ENCODE measurements at places on chromosomes 7 and 10.

GRCh38 chr7:150787321-150788281 lies 12.6 kb downstream of the TMEM176B start:
- DNase-seq: no peak

- no peak for DNase-seq
These were observed 569.9 kb upstream of the C7orf33 start for GRCh38 chr7:148020679-148021078.

GRCh38 chr10:63843107-63843506 lies 321.9 kb downstream of the REEP3 start:
- DNase-seq: no peak

DNA sequence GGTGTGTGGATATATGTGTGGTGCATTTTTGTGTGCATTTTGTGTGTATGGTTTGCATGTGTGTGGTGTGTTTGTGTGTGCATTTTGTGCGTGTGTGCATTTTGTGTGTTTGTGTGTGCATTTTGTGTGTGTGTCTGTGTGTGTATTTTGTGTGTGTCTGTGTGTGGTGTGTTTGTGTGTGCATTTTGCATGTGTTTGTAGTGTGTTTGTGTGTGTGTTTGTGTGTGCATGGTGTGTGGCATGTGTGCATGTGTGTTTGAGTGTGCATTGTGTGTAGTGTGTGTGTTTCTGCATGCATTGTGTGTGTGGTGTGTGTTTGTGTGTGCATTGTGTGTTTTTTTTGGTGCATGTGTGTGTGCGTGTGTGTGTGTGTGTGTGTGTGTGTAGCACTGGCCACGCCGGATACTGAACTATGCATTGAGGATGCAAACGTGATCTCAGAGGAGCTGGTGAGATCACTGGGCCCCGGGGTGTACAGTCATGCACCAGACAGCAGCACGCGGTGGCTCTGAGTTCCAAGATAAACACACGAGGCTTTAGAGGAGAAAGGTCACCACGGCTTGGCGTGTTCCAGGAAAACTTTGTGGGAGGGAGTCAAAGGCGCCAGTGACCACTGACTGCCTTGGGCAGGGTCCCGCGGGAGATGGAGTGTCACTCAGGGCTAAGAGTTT lies 106.6 kb upstream of the SHH start:
- DNase-seq: peak; percentile 89

GRCh38 chr7:135109976-135110375 lies 37.9 kb upstream of the TMEM140 start:
- no peak for DNase-seq

DNA sequence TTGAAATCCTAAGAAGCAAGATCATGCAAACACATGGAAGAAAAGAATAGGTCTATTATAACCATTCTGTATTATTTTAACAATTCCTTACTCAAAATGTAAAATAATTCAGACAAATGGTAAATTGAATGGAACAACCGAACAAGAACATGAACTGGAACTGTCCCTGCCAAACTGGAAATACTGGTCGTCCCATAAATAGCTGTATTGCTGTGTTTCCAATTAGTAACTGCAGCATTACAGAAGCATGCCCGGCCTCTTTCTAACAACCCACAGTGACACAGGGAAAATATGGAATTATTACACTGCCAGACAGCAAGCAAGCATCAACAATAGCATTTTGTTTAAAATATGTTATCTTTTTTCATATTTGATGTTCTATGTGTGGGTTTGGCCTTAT lies 1138.5 kb upstream of the PHF14 start:
- DNase-seq: peak; percentile 40

- no peak for DNase-seq
These were observed 13.4 kb downstream of the HEPACAM2 start for GRCh38 chr7:93212881-93213280.

GRCh38 chr7:139697056-139697455 lies 80.7 kb downstream of the HIPK2 start:
- DNase-seq: no peak

DNA sequence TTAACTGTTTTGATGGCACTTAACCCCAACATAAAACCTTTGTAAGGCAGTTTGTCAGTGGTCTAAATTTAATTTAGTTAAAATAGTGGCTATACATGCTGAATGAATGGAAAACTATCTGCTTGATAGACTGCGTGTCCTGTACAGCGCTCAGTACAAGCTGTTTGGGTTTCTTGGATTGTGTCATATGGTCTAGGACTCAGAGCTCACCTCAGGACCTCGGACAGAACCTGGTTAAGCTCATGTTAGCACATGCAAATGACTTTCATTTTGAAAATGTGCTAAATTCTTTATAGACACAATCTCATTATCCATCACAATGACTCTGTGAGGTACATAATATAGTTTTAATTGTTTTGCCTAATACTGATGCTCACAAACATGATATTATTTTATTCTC lies 55.7 kb upstream of the RELN start:
- DNase-seq: no peak

DNA sequence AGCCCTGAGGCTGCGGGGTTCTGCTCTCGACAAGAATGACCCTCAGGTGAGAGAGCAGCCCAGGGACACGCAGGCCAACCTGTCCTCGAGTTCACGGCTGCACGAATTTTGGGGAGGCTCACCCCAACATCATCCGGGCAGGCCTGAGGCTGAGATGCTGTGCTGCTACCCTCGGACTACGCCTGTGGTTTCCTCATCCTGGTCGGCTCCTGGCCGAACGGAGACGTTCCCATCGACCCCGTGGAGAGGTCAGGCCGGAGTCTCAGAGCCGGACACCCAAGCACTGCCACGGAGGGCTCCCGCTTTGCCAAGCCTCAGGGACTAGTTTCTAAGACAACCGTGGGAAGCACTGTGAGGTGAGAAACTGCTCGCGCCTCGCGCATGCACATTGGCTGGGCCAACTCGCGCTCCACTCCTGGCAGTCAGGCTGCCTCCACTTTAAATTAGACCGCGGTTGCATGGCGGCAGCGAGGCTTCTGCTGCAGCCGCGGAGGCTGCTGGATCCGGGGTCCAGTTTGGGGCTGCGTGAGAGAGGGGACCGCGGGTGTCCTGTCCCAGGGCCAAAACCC lies 203.4 kb downstream of the ZNF716 start:
- no peak for DNase-seq

GRCh38 chr7:51182636-51183166 lies 133.9 kb downstream of the COBL start:
- no peak for DNase-seq

GRCh38 chr10:108203905-108204527 lies 1039.5 kb upstream of the SORCS1 start:
- DNase-seq: no peak

GRCh38 chr7:31308652-31309051 lies 31.9 kb downstream of the NEUROD6 start:
- no peak for DNase-seq

GRCh38 chr10:48574322-48574796 lies 30.5 kb downstream of the ARHGAP22 start:
- DNase-seq: no peak

DNA sequence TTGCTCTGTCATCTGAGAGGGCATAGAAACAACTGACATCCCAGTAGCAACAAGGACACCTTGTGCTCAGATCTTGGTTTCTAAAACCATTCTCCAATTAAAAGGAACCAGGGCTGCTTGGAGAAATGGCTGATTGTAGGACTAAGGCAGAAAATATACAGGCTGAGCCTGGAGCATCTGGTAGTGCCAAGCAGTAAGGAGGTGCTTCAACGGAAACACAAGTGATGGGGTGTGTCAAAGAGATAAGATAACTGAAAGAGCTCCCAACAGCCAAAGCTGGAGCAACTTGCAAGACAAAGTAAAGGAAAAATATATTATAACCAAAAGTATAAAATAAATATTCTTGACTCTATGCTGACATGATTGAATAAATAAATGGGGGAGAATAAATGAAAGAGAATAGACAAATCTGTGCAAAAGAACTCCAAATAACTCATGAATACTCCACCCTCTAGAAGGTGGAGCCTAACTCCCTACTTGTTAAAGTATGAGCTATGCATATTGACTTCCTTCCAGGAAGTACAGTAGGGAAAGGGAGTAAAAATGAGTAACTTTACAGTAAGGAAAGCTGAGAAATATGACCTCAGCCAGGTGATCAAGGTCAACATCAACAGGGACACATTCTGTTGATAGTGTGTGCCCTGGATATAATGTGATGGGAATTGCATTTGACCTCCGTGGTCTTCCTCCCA lies 162.4 kb downstream of the NOC3L start:
- DNase-seq: no peak

- no peak for DNase-seq
These were observed 40.0 kb downstream of the TNKS2 start for GRCh38 chr10:91838199-91838598.

- no peak for DNase-seq
These were observed 395.6 kb downstream of the CALN1 start for GRCh38 chr7:72016574-72016973.

DNA sequence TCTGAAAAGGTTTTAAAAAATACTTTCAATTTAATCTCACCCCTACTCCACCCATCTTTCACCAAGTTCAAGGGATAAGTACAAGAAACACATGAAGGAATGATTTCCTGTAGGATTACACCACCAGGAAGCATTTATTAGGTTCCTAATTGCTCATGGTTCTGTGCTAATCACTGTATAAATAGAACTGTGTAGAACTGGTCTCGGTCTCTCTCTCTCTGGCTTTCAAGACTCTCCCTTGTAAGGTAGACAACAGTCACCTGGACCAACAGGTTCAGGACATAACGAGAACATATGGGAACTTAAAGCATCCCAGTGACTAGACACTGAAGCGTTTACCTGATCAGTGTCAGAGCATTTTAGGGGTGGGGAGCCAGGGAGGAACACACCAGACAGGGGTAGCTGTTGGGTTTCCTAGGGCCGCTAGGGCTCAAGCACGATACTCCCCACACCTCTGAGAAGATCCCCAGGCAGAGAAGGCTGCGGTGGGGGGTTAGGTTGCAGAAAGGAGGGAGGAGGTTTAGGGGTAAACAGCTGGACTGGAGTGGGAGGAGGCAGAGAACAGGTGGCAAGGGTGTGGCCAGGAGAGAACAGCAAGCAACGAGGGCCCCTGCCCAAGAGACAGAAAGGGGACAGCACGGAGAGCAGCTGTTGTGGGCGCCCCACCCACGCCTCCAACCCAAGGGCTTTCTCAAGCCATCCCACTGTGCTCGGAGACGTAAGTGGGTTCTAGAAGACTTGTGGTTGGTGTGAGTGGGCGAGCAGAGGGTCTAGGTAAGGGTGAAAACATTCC lies 52.5 kb upstream of the USP6NL start:
- DNase-seq: peak; percentile 20

- DNase-seq: peak; percentile 84
These were observed 174.8 kb downstream of the KIAA1217 start for GRCh38 chr10:24383681-24384106.

- no peak for DNase-seq
These were observed 132.3 kb downstream of the HGF start for GRCh38 chr7:81637534-81637933.

- DNase-seq: no peak
These were observed 27.8 kb downstream of the DIP2C start for GRCh38 chr10:661597-662222.

- no peak for DNase-seq
These were observed 308.2 kb downstream of the AUTS2 start for GRCh38 chr7:69906283-69906995.

- no peak for DNase-seq
These were observed 201.9 kb downstream of the INHBA start for GRCh38 chr7:41501006-41501405.

GRCh38 chr7:157009170-157009777 lies 1.2 kb downstream of the MNX1 start:
- DNase-seq: no peak

GRCh38 chr7:140982508-140982907 lies 32.2 kb downstream of the MRPS33 start:
- no peak for DNase-seq

DNA sequence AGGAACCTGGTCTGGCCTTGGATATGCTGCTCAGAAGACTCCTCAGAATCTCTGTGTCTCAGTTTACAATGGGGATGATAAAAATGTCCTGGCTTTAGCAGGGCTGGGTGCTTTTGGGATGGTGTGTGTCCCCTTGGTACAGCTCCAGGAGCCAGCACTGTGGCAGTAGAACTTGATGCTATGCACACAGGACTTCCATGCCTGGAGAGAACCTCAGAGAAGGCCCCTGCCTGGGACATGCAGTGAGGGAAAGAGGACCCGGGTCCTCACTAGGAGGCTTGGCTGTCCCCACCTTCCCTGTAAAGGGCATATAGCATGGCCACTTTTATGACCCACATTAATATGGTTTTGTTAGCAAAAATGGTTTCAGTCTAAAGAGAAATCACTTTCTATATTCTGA lies 100.5 kb downstream of the GLRX3 start:
- no peak for DNase-seq

- no peak for DNase-seq
These were observed 61.6 kb downstream of the GRK5 start for GRCh38 chr10:119268871-119269506.

DNA sequence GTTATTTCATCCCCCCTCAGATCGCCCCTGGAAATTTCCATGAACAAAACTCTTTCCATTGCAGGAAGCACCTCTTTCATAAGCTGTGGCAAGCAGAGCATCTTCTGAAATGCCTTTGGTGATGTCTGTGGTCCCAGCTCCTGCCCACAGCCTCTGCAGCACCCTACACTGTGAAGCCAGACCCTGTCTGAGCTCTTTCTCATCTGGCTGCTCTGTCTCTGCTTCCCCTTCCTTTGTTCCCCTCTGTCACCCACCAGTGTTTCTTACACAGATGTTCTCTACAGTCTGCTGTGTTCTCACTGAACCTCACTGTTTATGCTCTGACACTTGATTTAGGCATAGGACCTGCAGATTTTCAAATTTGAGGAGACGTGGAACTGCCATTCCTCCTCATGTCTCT lies 1.9 kb upstream of the TAS2R39 start:
- no peak for DNase-seq

- DNase-seq: no peak
These were observed 74.1 kb downstream of the ADD3 start for GRCh38 chr10:110081911-110082310.

DNA sequence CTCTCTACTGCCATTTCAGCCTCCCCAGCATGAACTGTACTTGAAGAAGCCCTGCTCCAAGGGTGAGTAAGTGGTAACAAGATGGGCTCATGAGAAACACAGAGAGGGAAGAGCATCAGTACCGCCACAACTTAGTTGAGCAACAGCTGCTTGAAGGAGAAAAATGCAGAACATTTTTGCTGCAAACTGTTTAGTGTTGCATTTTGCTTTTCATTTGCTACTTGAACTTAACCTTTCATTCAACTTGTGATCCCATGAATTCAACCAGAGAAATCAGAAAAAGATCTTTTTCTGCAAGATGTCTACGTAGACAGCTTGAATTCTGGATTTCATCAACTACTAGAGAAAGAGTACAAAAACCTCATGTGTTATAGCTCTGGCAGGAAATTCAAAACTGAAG lies 40.7 kb downstream of the ANK3 start:
- DNase-seq: no peak

Measured in trophoblast cell (in vitro differentiated cells and primary cell).